Stimulated activated CD4-positive, alpha-beta T cell treated with anti-CD3 and anti-CD28 coated beads, Interleukin-4, amount 100 ng/mL, for 1 hour (primary cell): ENCODE measurements at places on chromosomes 4 and X.

DNA sequence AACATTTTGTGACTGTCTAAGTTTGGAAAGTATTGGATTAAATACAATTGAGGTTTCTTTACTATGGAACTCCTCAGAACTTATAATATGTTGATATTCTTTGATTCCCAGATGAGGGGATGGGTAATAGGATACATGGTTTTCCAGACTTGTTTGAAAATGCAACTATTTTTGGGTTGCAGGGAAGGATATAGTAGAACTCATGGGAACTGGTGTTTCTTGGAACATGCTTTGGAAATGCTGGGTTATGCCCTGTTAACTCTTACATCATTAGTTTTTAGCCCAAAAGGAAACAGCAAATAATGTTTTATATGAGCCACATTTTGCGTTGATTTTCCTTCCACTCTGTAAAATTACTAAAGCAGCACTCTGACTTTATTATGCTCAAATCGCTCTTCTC is 41.9 kb downstream of the HPF1 start:
- DNase-seq = no peak

- DNase-seq = no peak
Measured at GRCh38 chr4:8671712-8672290, 79.2 kb downstream of the CPZ start.

- no peak for DNase-seq
Measured at GRCh38 chrX:12480956-12481355, 310.3 kb upstream of the PRPS2 start.

DNA sequence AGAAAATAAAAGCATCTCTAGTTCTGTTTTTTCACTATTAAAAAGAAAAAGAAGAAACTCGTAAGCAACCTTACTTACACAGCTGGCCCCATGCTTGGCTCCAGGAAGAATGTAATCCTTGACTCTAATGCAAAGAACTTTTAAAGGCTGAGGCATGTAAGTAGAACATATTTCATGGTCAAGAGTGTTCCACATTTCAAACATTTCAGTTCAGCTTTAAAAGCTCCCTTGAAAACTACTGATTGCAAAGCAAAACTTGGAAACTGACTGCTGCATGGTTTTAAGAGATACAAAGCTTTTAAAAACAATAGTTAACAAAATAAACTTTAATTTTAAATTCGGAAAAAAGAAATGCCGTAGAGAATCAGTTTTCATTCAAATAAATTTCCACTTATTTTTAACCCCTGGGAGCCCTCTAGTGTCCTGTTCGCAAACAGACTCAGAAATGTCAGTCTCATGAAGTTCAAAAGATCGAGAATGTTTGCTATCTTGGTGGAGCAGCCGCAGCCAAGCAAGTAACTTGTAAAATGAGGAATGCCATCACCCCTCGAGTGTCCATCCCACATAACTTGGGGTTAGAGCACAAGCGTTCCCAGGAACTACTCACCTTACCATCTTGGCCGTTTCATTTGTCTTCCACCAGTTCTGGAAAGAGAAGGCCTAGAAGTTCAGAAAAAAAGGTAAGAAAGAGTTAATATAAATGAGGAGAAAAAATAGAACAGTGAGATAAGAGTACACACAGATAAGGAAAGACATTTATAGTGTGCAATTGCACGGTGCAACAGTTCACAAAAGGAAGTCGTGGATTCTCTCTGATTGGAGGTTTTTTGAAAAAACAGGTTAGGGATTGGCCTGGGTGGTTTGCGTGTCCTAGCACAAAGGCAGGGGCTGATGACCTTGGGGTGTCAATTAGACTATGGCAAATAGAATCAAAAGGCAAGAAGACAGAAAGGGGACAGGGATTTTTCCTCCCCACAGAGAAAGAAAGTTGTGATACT is at the start of gene GASK1B:
Gene GASK1B, minus strand, starts transcription at position 765 of the 998 bp plus-strand sequence. CDS start 1,650 bp downstream, outside the sequence.
- DNase-seq = no peak

DNA sequence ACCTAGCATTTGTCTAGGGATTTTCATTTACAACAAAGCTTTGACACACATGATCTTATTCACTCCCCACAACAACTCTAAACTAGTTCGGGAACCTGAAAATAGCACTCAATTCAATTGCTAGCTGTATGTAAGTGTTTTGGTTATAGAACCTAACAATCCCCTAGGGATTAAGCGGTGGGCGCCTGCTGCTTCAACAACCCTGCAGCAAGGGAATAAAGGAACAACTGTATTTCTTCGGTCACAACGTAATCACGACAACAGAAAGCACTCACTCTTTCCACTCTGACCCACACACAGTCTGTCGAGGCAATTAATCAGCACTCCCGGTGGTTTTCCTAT is 674 bp upstream of the DIAPH2 start:
- DNase-seq = no peak

DNA sequence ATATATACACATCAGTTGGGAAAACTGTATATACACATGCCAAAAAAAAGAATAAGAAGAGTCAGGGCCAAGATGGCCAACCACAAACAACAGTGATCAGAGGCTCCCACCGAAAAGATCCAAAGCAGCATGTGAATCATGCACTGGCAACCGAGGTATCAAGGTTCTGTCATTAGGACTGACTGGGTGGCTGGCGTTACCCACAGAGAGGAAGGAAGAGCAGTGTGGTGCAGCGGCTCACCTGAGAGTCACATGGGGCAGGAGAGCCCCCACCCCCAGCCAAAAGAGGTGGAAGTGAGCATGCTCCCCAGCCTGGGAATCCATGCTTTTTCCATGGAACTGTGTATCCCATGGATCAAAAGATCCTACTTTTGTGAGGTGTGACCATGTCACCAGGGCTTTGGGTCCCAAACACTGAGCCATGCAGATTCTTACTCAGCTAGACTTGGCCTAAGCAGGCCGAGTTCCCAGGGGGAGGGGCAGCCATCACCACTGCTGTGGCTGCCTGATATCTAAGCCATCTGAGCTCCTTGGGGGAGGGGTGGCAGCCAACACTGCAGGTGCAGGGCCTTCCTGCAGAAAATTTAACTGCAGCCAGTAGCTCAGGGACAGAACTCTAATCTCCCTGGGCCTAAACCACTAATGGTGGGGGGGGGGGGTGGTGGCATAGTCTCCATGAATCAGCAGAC is 52.8 kb downstream of the P2RY10 start:
- DNase-seq = no peak

DNA sequence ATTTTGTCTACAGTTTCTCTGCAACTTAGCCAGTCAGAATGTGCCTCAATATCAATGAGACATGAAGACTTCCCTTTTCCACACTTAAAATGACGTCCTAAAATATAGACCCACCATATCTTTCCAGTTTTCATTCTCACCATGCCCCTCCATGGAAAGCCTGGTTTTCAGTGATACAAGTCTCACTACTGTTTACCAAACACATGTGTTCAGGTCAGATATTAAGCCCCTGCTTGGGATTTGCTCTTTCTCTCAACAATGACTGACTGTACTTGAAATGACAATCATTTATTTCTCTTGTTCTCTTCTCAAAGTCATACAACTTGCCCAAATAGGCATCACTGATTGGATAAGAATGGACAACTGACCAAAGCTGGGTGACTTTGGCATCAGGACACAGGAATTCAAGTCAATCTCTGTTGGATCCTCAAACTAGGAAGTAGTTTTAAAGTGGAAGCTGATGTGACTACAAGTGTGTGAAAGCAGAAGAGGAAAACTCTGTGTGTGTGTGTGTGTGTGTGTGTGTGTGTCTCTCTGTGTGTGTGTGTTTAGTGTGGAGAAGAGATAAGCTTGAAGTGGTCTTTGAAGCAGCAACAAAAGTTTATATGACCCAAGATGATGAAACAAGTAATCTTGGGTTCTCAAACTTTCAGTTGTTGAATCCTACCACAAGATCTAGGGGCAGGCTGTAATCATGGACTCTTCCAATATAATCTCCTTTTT is 217.4 kb upstream of the FGF13 start:
- DNase-seq = no peak

GRCh38 chrX:19677121-19677520 is 161.8 kb upstream of the MAP3K15 start:
- DNase-seq = no peak

GRCh38 chrX:1416965-1417760 is 25.2 kb upstream of the SLC25A6 start:
- DNase-seq = no peak

DNA sequence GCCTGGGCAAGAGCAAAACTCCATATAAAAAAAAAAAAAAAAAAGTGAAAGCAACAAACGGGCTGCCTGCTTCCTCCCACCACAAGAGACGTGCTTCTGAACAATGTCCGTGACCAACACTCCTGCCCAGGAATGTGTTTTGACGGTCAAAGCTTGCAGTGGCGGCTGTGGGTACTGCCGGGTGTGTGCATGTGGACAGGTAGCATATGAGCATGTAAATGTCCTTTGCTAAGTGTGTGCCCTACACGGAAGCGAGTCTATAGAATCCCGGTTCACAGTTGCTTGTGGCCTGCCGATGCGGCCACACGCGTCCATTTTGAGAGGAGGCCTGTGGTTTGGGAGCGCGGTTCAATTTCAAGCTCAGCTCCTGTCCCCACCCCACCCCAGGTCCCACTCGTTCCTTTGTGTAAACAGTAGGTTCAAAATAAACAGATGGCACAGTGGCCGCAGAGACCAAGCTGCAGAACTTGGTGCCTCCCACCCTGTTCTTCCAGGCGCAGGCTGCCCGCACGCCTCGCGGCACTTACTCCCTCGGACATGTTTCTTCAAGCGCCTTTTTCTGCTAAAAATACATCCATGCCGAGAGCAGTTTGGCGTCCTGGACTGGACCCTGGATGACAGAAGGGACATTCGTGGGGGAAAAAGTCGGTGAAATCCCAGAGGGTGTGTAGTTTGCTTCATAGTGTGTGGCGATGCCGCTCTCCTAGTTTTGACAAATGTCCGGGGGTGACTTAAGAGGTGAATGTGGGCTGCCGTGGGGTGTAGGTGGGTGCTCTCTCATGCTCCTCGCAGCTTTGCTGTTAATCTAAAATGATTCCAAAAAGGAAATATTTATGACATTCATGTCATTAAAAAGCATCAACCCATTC is 11.5 kb upstream of the NKX1-1 start:
- DNase-seq = no peak

- no peak for DNase-seq
Measured at GRCh38 chr4:172007889-172008288, 194.7 kb downstream of the GALNTL6 start.

- no peak for DNase-seq
Measured at GRCh38 chr4:181272422-181272821, 970.8 kb upstream of the TENM3 start.

GRCh38 chrX:105266456-105266855 is 46.0 kb upstream of the TEX13A start:
- DNase-seq = no peak

GRCh38 chr4:100372432-100372831 is 145.4 kb downstream of the EMCN start:
- DNase-seq = no peak

GRCh38 chr4:6338175-6338950 is 68.7 kb downstream of the WFS1 start:
- no peak for DNase-seq

GRCh38 chr4:138953961-138954371 is 61.6 kb upstream of the NOCT start:
- DNase-seq = no peak

GRCh38 chr4:4693755-4694295 is 152.0 kb upstream of the STX18 start:
- no peak for DNase-seq

GRCh38 chr4:153143527-153144348 is 60.5 kb upstream of the TRIM2 start:
- no peak for DNase-seq

GRCh38 chr4:120611092-120611491 is 311.4 kb downstream of the PRDM5 start:
- no peak for DNase-seq

- no peak for DNase-seq
Measured at GRCh38 chr4:129326571-129327460, 230.9 kb downstream of the C4orf33 start.

GRCh38 chrX:18574591-18574990 is 97.3 kb downstream of the RS1 start:
- DNase-seq = no peak

DNA sequence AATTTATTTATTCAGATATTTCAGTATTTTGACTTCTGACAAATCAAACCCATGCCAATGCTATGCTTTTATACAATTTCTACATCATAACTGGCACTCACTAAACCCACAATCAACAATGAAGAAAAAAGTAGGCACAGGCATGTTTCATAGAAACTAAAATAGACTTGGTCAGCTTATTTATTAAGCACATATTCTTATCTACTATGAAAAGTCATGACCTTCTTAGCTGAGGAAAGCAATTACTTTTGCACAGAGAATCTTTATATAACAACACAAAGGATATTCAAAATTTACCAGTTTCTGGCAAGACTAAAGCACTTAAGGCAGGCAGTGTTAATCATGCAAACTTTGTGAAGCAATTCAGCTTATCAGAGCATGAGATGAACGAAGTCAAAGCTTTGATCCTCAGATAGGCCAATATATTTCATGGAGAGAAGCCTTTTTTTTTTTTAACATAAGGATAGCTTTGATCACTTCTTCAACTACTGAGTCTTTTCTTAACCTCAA is 490.6 kb downstream of the INPP4B start:
- DNase-seq = no peak

DNA sequence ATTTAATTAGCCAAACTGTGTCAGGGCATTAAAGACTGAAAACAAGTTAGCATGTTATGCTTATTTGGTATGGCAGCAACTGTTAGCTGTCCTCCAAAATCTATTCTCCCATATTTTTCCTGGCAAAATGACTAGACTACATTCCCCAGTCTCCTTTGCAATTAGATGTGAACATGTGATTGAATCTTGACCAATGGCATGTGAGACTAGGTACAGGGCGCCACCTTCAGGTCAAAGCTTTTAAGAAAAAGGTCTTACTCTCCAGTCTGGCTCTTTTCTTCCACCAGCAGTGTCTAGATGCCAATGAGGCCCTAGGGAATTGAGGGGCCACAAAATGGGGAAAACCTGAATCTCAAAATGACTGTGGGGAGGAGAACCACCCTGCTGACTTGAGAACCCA is 408.2 kb downstream of the SMARCA1 start:
- DNase-seq = no peak

DNA sequence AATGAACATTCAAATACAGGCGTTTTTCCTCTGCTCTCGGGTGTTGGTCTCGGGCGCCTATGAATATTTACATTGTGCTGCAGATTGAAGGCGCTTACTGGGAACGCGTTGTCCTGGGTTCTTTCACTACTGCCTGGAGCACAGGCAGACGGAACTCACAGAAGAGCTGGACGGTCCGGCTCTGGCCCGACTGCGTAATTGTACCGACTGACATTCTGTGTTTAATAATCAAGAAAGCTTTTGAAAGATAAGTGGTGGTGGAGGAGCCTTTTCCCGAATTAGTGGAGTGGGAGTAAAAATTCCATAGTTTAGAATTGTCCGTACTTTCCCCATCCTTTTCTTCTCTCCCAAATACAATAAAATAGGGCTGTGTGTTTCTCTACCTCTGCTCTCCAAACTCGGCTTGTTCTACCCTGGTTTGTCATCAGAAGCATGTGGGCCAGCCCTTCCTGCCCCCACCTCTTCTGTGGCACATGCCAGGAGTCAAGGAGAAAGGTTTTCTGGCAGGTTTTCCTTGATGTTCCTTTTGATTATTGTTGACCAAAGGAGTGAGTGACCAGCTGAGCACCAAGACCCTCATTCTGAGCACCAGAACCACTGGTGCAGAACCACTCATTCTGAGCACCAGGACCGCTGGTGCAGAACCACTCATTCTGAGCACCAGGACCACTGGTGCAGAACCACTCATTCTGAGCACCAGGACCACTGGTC is 2.3 kb downstream of the FHDC1 start:
- DNase-seq = no peak
